ENCODE measurements at places on chromosomes 1 and 21.

DNA sequence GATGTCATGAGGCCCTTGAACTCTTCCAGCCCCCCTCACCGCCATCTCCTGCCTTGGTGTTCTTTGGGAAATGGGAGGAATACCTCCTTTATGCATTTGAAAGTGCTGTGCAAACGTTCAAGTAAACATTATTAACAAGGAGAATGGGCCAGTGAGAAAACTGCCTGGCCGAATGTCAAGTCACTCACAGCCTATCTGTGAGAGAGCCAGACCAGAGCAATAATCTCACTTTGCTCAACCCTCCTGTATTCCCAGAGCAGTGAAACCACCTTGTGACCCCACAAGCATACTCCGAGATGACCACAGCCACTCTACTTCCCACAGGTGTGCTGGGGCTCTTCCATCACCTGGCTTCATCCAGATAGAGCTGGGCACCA lies 5.2 kb downstream of the TAL1 start:
- no peak for DNase-seq
- H3K36me3 ChIP-seq, result no peaks in the 10 kb centered on the region
- H3K4me3 ChIP-seq, result peak overlapping the region; percentile 30
- peak overlapping the region; percentile 54 for H3K27ac ChIP-seq

- no peaks in the 10 kb centered on the region for H3K4me1 ChIP-seq
- H3K4me3 ChIP-seq, result no peak overlapping the region
- H3K27ac ChIP-seq, result no peak overlapping the region
- DNase-seq, result no peak
Measured at GRCh38 chr21:46376856-46377453, 53.0 kb downstream of the PCNT start.

- no peak overlapping the region for H3K4me3 ChIP-seq
- H3K4me1 ChIP-seq, result no peaks in the 10 kb centered on the region
- H3K36me3 ChIP-seq, result peaks cover 40% of the 10 kb centered on the region
- no peak for DNase-seq
- no peaks in the 10 kb centered on the region for H3K27me3 ChIP-seq
Measured at GRCh38 chr1:217494767-217495166, 136.1 kb downstream of the GPATCH2 start.

GRCh38 chr1:25232866-25233784 lies 823 bp upstream of the SYF2 start:
- peak; percentile 90 for DNase-seq
- H3K27ac ChIP-seq, result peak overlapping the region; percentile 98
- H3K4me1 ChIP-seq, result peaks cover 69% of the 10 kb centered on the region

DNA sequence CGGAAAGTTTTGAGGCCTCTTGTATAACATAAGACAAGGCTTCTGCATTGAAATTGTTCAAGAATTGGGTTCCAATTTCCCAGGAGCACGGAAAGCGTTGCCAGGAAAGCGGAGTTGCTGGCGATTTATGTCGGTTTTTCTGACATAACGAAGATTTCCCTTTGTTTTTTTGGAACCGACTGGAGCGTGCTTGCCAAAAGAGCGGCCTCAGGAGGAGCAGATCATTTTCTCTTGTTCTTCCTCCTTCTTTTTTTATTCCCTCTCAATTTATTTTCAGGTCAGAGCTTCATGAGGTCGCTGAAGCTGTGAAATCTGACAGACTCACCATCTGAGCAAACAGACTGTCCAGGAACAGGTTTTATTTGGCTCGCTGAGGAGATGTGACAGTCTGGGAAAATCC lies 275.5 kb downstream of the CAMTA1 start:
- H3K27ac ChIP-seq, result no peak overlapping the region
- no peaks in the 10 kb centered on the region for H3K27me3 ChIP-seq
- no peak overlapping the region for H3K4me3 ChIP-seq
- H3K4me1 ChIP-seq, result no peaks in the 10 kb centered on the region
- H3K36me3 ChIP-seq, result no peaks in the 10 kb centered on the region
- DNase-seq, result no peak

GRCh38 chr21:21010228-21010627 lies 12.0 kb downstream of the NCAM2 start:
- H3K27me3 ChIP-seq, result no peaks in the 10 kb centered on the region
- H3K27ac ChIP-seq, result no peak overlapping the region
- H3K36me3 ChIP-seq, result no peaks in the 10 kb centered on the region
- no peaks in the 10 kb centered on the region for H3K4me1 ChIP-seq

- H3K36me3 ChIP-seq, result no peaks in the 10 kb centered on the region
- H3K27me3 ChIP-seq, result peaks cover 47% of the 10 kb centered on the region
- no peaks in the 10 kb centered on the region for H3K4me1 ChIP-seq
- DNase-seq, result no peak
- no peak overlapping the region for H3K27ac ChIP-seq
- H3K4me3 ChIP-seq, result no peak overlapping the region
Measured at GRCh38 chr1:13964768-13965167, 264.8 kb downstream of the PRDM2 start.

DNA sequence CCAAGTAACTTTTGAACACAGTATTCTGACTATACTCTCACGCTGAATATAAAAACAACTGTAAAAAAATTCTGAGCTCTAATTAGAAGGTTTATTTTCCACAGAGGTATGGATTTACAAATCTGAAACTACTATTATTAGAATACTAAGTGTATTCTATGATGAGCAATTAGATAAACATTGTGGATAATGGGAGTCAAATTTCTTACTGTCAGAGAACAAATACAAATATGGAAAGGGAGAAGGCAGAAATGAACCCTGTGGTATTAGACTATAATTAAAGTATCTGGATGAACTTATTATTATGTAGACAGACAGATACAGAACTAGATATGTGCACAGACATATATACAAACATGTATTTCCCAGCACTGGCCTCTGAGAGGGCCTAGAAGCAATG lies 22.6 kb downstream of the ALDH9A1 start:
- peaks cover 57% of the 10 kb centered on the region for H3K36me3 ChIP-seq
- H3K27me3 ChIP-seq, result no peaks in the 10 kb centered on the region
- H3K4me1 ChIP-seq, result no peaks in the 10 kb centered on the region
- no peak for DNase-seq

DNA sequence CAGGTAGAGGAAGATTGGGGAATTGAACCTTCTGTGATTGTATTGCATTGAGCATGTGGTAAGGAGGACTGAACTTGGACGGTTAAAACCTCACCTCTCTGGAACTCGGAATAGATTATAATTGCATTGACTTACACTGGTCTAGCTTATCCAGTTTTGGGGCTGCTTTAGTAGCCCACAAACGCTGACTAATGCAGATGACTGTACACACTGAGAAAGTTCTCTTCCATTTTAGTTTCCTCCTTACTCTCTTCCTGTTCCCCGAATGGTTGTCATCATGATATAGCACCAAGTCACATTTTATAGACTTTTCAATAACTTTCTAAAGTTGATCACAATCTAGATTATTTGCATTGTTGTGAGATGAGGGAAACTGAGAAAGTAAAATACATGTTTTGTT lies 78.2 kb downstream of the NFIA start:
- DNase-seq, result no peak
- H3K4me3 ChIP-seq, result no peak overlapping the region
- no peaks in the 10 kb centered on the region for H3K27me3 ChIP-seq
- H3K36me3 ChIP-seq, result no peaks in the 10 kb centered on the region
- peaks cover 28% of the 10 kb centered on the region for H3K4me1 ChIP-seq

GRCh38 chr1:236287356-236287755 lies 5.6 kb upstream of the ERO1B start:
- no peak overlapping the region for H3K27ac ChIP-seq
- peaks cover 22% of the 10 kb centered on the region for H3K4me1 ChIP-seq
- no peaks in the 10 kb centered on the region for H3K27me3 ChIP-seq
- no peak overlapping the region for H3K4me3 ChIP-seq
- H3K36me3 ChIP-seq, result no peaks in the 10 kb centered on the region

DNA sequence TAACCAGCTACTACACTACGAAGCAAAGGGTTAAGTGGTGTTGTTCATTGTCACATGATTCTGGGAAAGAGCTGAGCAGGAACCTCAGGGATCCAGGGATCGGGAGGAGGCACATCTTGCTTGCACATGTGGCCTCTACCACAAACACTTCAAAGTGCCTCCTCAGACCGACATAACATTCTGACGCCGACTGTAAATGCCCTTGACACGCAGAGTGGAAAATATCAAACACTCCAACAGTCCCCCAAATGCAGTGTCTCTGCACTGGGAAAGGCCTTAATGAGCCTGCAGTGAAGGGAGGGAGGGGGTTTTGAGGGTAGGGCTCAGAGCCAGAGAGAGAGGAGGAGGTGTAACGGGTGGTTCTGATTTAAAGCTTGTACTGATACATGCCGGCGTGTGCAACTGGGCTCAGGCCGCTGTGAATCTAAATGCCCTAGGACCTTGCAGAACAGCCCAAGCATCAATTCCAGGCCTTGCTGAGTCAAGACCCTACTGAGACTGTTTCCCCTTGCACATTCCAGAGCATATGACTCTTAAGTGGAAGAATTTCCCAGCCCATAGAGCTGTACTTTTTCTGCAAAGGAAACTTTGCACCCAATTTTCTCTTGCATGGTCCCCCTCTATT lies 163.7 kb downstream of the NTMT2 start:
- no peaks in the 10 kb centered on the region for H3K27me3 ChIP-seq
- H3K4me3 ChIP-seq, result no peak overlapping the region
- no peak for DNase-seq

GRCh38 chr1:72568113-72568512 lies 285.8 kb upstream of the NEGR1 start:
- no peak for DNase-seq
- H3K27me3 ChIP-seq, result no peaks in the 10 kb centered on the region
- no peaks in the 10 kb centered on the region for H3K36me3 ChIP-seq
- no peak overlapping the region for H3K4me3 ChIP-seq
- H3K27ac ChIP-seq, result no peak overlapping the region

DNA sequence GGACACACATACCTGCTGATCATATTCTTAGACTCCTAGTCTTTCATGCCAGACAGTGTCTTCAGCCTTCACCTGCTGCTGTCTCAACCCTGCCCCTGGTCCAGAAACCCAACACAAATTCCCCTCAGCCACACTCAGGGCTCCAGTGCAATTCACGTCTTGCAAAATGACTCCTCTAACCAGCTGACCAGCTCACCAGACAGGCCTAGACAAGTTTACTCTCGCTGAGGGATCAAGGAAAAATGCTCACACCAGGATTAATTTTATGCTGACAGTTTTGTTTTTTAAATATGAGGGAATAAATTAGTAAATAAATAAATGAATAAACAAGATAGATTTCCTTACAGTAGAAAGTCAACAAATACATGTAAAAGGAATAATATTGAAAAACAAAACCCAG lies 28.5 kb downstream of the CCDC185 start:
- H3K27me3 ChIP-seq, result no peaks in the 10 kb centered on the region
- H3K4me1 ChIP-seq, result no peaks in the 10 kb centered on the region
- DNase-seq, result no peak

DNA sequence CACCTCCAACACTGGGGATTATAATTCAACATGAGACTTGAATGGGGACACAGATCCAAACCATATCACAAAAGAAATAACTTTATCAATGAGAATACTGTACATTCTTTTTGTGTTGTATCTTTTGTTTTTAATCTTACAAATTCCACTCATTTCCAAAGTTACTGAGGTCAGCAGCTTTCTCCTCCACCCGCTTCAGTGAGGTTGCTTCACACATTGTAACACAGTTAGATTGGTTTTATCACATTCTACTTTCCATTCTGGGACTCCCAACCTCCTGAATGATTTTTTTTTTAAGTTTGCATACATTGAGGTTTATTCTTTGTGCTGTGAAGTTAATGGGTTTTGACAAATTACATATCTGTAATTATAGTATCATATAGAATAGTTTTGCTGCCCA lies 43.8 kb downstream of the DDAH1 start:
- no peak for DNase-seq
- no peaks in the 10 kb centered on the region for H3K27me3 ChIP-seq
- no peak overlapping the region for H3K4me3 ChIP-seq
- H3K36me3 ChIP-seq, result no peaks in the 10 kb centered on the region

GRCh38 chr1:17875171-17875881 lies 120.2 kb downstream of the ACTL8 start:
- no peak for DNase-seq
- no peak overlapping the region for H3K27ac ChIP-seq
- no peaks in the 10 kb centered on the region for H3K27me3 ChIP-seq
- H3K4me3 ChIP-seq, result no peak overlapping the region
- no peaks in the 10 kb centered on the region for H3K4me1 ChIP-seq
- no peaks in the 10 kb centered on the region for H3K36me3 ChIP-seq

DNA sequence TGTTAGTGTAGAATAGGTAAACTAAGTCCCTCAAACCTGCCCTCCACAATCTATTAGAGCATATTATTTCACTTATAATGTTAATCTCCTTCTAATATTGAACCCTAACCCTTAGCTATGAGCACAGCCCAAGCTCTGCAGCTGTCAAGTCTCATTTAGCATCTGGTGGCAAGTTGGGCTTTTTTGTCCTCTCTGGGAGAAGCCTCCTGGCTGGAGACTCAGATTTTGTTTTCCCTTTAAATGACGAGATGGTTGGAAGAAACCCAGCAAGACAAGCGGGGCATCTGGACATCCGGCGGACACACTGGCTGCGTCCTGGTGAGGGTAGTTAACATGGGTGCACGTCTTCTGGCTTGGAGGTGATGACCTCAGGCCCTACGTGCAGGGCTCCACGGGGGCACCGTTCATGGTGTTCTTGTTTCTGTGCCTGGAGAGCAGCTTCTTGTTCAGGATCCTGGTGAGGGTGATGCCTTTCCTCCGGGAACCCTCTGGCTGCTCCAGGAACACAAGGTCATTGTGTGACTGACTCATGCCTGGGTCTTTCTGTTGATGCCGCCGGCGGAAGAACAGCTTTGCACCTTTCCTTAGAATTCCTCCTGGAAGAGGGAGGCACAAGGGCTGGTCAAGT lies 9.7 kb upstream of the PRDM15 start:
- no peaks in the 10 kb centered on the region for H3K27me3 ChIP-seq
- H3K4me1 ChIP-seq, result no peaks in the 10 kb centered on the region
- H3K27ac ChIP-seq, result no peak overlapping the region
- H3K36me3 ChIP-seq, result peaks cover 30% of the 10 kb centered on the region
- no peak overlapping the region for H3K4me3 ChIP-seq

- H3K27me3 ChIP-seq, result no peaks in the 10 kb centered on the region
- H3K4me3 ChIP-seq, result no peak overlapping the region
- DNase-seq, result no peak
- H3K4me1 ChIP-seq, result no peaks in the 10 kb centered on the region
- H3K27ac ChIP-seq, result no peak overlapping the region
- no peaks in the 10 kb centered on the region for H3K36me3 ChIP-seq
Measured at GRCh38 chr1:183932412-183932811, 105.1 kb downstream of the COLGALT2 start.

DNA sequence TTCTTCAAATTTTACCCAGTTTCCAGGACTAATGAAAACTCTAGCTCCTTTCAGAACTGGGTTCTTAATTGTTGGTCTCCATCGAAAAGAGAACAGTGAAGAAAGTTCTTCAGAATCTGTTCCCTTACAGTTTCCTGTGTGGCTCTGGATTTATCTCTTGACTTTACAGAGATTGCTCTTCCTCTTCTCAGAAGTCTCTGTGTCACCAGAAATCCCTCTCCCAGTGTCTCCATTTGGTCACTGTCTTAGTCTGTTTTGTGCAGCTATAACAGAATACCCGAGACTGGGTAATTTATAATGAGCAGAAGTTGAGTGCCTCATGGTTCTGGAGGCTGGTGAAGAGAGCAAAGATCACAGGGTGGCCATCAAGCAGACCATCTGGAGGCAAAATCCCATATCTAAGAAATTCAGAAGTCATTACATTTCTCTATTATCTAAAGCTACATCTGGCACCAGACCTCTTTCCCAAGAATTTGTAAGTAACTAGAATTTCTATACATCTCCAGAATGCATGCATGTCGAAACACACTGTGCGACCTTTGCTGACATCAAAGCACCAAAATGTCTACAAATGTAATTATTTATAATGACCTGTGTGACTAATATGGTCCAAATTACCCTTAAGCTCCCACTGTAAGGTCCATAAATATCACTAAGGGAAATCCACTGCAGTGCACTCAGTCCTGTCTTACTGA lies 65.4 kb upstream of the KRTAP19-8 start:
- H3K4me1 ChIP-seq, result no peaks in the 10 kb centered on the region
- no peak for DNase-seq
- peaks cover 8% of the 10 kb centered on the region for H3K27me3 ChIP-seq
- H3K27ac ChIP-seq, result no peak overlapping the region
- H3K36me3 ChIP-seq, result no peaks in the 10 kb centered on the region
- H3K4me3 ChIP-seq, result no peak overlapping the region
